Heart right ventricle (tissue), 16 donors: ENCODE measurements at places on chromosomes 5 and 9. TPM values are rescaled to one million over a fixed set of nuclear protein-coding genes. Genes with fewer than 3 reads are reported as not detected.

The GFPT2 gene
- 19.4 TPM for total RNA-seq

GRCh38 chr5:157744051-157745011, 819 bp downstream of the LSM11 start:
- peak overlapping the region; percentile 86 for H3K27ac ChIP-seq
- no peaks in the 10 kb centered on the region for H3K27me3 ChIP-seq
- peaks cover 20% of the 10 kb centered on the region for H3K4me1 ChIP-seq
- DNase-seq: peak; percentile 13
- H3K4me3 ChIP-seq: peak overlapping the region; percentile 85

DNA sequence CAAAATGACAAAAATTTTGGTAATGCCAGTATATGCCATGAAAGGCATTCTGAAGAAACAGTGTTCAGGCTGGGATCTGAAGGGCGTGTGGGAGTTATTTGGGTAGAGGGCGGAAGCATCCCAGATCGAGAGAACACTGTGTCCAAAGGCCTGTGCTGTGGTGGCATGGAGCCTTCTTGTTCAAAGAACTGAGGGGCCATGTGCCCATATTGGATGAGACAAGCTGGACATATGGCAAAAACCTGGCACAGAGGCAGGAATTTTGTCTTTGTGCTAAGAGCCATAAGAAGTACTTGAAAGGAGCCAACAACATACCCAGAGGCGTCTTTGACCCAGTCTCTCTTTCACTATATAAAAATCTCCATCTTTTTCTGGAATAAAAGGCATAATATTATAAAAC, 128.0 kb downstream of the SYK start:
- H3K4me1 ChIP-seq: no peaks in the 10 kb centered on the region
- no peaks in the 10 kb centered on the region for H3K27me3 ChIP-seq
- no peak overlapping the region for H3K4me3 ChIP-seq
- H3K36me3 ChIP-seq: no peaks in the 10 kb centered on the region
- H3K27ac ChIP-seq: no peak overlapping the region
- DNase-seq: no peak

The DMRTA1 gene
- total RNA-seq: 0.74 TPM

GRCh38 chr5:1973391-1974013, 90.8 kb upstream of the IRX4 start:
- H3K4me1 ChIP-seq: no peaks in the 10 kb centered on the region
- DNase-seq: no peak
- H3K36me3 ChIP-seq: no peaks in the 10 kb centered on the region
- H3K27ac ChIP-seq: no peak overlapping the region
- H3K4me3 ChIP-seq: no peak overlapping the region

The ARAP3 gene
- 13.6 TPM for total RNA-seq

- H3K4me1 ChIP-seq: no peaks in the 10 kb centered on the region
- no peaks in the 10 kb centered on the region for H3K36me3 ChIP-seq
- H3K27ac ChIP-seq: no peak overlapping the region
- DNase-seq: no peak
- no peak overlapping the region for H3K4me3 ChIP-seq
These were observed 117.7 kb downstream of the PAPPA start for GRCh38 chr9:116271340-116271739.

The BARHL1 gene
- total RNA-seq: not detected

- no peak overlapping the region for H3K4me3 ChIP-seq
- no peak for DNase-seq
- H3K4me1 ChIP-seq: no peaks in the 10 kb centered on the region
- no peaks in the 10 kb centered on the region for H3K36me3 ChIP-seq
- H3K27ac ChIP-seq: no peak overlapping the region
- H3K27me3 ChIP-seq: no peaks in the 10 kb centered on the region
These were observed 234.5 kb downstream of the PAPPA start for GRCh38 chr9:116387934-116388698.

The C5orf46 gene
- total RNA-seq: 2.4 TPM

- H3K27me3 ChIP-seq: no peaks in the 10 kb centered on the region
- DNase-seq: no peak
- H3K4me1 ChIP-seq: no peaks in the 10 kb centered on the region
- no peaks in the 10 kb centered on the region for H3K36me3 ChIP-seq
- H3K27ac ChIP-seq: no peak overlapping the region
- H3K4me3 ChIP-seq: no peak overlapping the region
These were observed 186.7 kb downstream of the NR2F1-AS1 start for GRCh38 chr5:93394301-93394700.

DNA sequence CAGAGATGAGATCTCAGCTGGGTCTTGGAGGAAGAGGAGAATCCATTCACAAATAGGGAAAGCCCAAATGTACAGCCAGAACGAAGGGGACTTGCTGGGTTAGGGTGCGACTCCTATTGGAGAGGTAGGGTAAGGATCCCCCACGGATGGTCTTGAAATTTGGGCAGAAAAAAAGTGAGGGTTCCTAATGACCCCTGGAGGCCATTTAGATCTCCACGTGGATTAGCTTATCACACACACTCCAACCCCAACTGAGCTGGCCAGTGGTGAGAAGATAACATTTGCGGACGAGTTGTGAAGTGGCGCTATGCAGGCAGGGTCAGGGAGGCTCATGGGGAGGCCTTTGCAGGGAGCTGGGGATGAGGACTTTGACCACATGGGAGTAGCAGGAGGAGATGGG, 86.0 kb downstream of the FSTL4 start:
- H3K27me3 ChIP-seq: peaks cover 3% of the 10 kb centered on the region
- H3K4me1 ChIP-seq: peaks cover 1% of the 10 kb centered on the region
- no peak for DNase-seq

DNA sequence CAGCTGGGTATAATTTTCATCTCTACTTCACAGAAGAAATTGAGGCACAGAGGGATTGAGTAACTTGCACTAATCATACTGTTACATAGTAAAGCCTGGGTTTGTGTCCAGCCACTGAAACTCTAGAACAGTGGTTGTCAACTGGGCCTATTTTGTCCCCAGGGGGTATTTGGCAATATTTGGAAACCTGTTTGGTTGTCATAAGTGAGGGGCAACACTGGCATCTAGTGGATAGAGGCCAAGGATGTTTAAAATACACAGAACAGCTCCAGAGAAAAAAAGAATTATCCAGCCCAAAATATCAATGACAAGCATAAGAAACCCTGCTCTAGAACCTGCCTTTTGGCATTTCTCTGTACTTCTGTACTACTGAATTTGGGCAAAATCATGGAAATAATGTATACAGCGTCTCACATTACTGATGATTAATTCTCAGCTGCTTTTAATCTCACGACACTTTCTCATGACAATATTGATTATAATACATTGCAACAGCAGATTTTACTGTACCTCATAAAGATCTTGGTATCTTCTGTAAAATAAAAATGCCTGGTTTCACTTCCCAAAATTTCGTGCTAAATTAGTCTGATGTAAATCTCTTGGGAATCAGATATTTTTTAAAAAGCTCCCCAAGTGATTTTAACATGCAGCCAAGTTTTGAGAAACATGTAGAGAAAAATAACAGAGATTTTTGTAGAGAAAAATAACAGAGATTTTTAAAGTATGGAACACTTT, 112.7 kb downstream of the RORB start:
- H3K4me3 ChIP-seq: no peak overlapping the region
- H3K36me3 ChIP-seq: no peaks in the 10 kb centered on the region
- no peaks in the 10 kb centered on the region for H3K4me1 ChIP-seq
- DNase-seq: no peak

DNA sequence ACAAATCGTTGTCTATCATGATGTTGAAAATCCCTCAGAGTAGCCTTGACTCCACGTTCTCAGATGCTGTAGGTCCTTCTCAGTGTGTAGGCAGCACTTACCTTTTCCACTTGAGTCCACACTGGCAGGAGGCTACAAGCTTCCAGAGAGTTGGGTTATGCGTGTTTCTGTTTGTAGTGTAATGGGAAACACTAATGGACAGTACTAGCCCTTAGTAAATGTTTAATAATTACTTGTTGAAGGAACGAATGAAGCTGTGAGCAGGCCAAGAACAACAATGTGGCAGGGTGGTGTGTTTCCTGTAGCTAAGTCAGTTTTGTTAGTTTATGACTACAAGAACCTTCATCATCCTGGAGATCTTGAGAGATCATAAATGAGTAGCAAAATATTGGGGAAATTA, 83.5 kb downstream of the ARHGAP26 start:
- peak overlapping the region; percentile 19 for H3K27ac ChIP-seq
- H3K27me3 ChIP-seq: no peaks in the 10 kb centered on the region
- H3K4me3 ChIP-seq: no peak overlapping the region
- no peak for DNase-seq
- peaks cover 25% of the 10 kb centered on the region for H3K4me1 ChIP-seq

DNA sequence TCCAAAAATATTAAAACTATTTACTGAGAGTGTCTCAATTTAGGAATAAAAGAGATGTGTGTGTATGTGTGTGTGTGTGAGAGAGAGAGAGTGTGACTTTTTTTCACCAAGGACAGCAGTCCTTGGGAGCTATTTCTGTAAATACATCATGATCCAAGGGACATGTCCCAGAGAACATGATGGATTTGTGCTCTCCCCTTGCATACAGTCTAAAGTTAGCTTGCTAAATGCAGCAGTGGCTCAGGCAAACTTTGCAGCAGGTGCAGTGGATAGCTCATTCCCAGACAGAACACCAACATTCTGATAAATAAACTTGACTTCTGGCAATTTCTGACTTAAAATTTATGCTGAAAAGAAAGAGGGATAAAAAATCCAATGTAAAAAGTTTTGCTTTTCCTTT, 55.4 kb upstream of the SGCD start:
- H3K4me1 ChIP-seq: peaks cover 12% of the 10 kb centered on the region
- H3K4me3 ChIP-seq: no peak overlapping the region
- peak overlapping the region; percentile 58 for H3K27ac ChIP-seq
- no peaks in the 10 kb centered on the region for H3K27me3 ChIP-seq
- no peaks in the 10 kb centered on the region for H3K36me3 ChIP-seq

GRCh38 chr5:175657593-175658271, at the start of gene HRH2:
Gene HRH2, plus strand, starts transcription at chr5:175658071. Its CDS starts 25,163 bp downstream, at chr5:175683234.
- H3K27me3 ChIP-seq: no peaks in the 10 kb centered on the region
- H3K4me1 ChIP-seq: peaks cover 13% of the 10 kb centered on the region
- no peaks in the 10 kb centered on the region for H3K36me3 ChIP-seq
- peak within 1 kb of the TSS; percentile 93 for H3K27ac ChIP-seq
- H3K4me3 ChIP-seq: peak within 1 kb of the TSS; percentile 61
- peak; percentile 52 for DNase-seq

The GLIPR2 gene
- total RNA-seq: 19.2 TPM

The HTR1A gene
- total RNA-seq: not detected

DNA sequence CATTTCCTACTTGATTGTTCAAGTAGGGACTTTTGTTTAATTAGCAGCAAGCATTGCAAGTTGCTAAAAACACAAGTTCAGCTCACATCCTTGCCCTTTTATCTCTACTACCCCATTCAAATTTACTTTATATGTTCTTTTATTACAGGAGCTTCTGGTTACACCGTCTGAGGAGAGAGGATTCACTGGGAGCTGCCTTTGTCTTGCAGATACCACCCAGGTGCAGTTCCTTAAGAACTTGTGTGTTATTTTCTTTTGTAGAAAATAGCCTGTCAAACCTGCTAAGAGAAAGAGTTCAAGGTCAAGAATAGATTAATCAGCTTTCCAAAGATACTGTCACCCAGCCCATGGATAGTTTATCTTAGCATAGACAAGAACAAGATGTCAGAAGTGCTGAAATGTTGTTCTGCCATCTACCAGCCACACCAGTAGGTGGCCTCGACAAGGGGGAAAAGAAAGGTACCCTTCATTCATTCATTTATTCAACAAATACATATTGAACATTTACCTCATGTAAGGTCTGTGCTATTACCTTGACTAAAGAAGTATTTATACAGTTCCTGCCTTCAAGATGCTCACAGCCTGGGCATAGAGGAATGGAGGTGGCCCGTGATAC, 750.3 kb downstream of the MAT2B start:
- no peak overlapping the region for H3K27ac ChIP-seq
- H3K4me3 ChIP-seq: no peak overlapping the region
- H3K4me1 ChIP-seq: no peaks in the 10 kb centered on the region

The PCDHA4 gene
- total RNA-seq: not detected

The PPP1R26 gene
- total RNA-seq: 20.8 TPM

The FBP1 gene
- total RNA-seq: 1.6 TPM

- no peak overlapping the region for H3K27ac ChIP-seq
- no peaks in the 10 kb centered on the region for H3K27me3 ChIP-seq
- H3K4me3 ChIP-seq: no peak overlapping the region
- no peaks in the 10 kb centered on the region for H3K36me3 ChIP-seq
- DNase-seq: no peak
These were observed 134.1 kb downstream of the TRPM6 start for GRCh38 chr9:74753650-74754049.

GRCh38 chr9:19451240-19452087, 42.7 kb downstream of the ACER2 start:
- no peak for DNase-seq
- H3K4me1 ChIP-seq: peaks cover under 1% of the 10 kb centered on the region
- H3K27me3 ChIP-seq: no peaks in the 10 kb centered on the region
- H3K4me3 ChIP-seq: no peak overlapping the region
- no peak overlapping the region for H3K27ac ChIP-seq

DNA sequence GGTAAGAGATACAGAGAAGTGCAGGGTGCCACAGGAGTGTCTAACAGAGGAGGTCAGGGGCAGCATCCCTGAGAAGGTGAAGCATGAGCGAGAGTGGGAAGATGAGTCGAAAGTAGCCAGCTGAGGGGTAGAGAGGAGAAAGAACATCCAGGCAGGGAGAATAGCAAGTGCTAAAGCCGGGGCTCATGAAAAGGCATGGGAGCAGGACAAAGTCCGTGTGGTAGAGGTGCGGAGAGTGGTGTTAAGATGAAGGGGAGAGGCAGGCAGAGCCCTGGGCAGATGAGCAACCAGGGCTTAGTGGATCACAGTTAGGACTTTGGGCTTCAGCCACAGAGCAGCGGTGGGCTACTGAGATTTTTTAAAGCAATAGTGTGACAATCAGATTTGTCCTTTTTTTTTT, 10.5 kb downstream of the SLC22A5 start:
- H3K4me3 ChIP-seq: no peak overlapping the region
- DNase-seq: no peak
- H3K27ac ChIP-seq: no peak overlapping the region
- H3K36me3 ChIP-seq: no peaks in the 10 kb centered on the region
- H3K4me1 ChIP-seq: peaks cover 14% of the 10 kb centered on the region

The CTSL gene
- total RNA-seq: 111 TPM

- H3K27me3 ChIP-seq: no peaks in the 10 kb centered on the region
- DNase-seq: no peak
- no peak overlapping the region for H3K4me3 ChIP-seq
- peak overlapping the region; percentile 51 for H3K27ac ChIP-seq
- H3K36me3 ChIP-seq: no peaks in the 10 kb centered on the region
These were observed 2.7 kb downstream of the FBXW11 start for GRCh38 chr5:172003746-172004145.

- H3K4me3 ChIP-seq: no peak overlapping the region
- H3K4me1 ChIP-seq: peaks cover 76% of the 10 kb centered on the region
- H3K36me3 ChIP-seq: no peaks in the 10 kb centered on the region
- H3K27ac ChIP-seq: no peak overlapping the region
- H3K27me3 ChIP-seq: no peaks in the 10 kb centered on the region
These were observed 6.0 kb downstream of the UBQLN1 start for GRCh38 chr9:83701769-83702168.

- no peak overlapping the region for H3K27ac ChIP-seq
- no peaks in the 10 kb centered on the region for H3K4me1 ChIP-seq
- no peaks in the 10 kb centered on the region for H3K36me3 ChIP-seq
- no peak overlapping the region for H3K4me3 ChIP-seq
- DNase-seq: no peak
- no peaks in the 10 kb centered on the region for H3K27me3 ChIP-seq
These were observed 90.8 kb downstream of the VAV2 start for GRCh38 chr9:133901184-133901835.
